ENCODE measurements at places on chromosomes 3 and 15.

DNA sequence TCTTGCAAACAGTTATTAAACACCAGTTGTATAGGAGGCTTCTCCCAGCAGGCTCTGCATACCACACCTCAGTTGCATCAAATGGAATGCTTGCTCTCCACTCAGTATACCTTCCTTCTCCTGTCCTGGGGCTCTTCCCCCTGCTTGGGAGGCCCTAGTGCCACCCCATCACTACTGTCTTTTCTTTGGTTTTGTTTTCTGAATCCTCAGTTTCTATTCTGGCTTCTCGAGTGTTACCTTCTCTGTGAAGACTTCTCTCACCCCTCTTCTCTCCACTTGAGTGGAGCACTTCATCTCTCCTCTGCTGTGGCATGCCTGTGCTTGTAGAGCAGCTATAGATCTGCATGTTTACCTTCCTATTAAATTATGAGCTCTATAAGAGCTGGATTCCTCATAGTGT lies 75.7 kb upstream of the TPRG1 start:
- no peak for DNase-seq

GRCh38 chr3:8593021-8593827 lies 51.4 kb downstream of the SSUH2 start:
- DNase-seq = no peak

GRCh38 chr3:169993761-169994160 lies 27.2 kb downstream of the SEC62 start:
- no peak for DNase-seq

- no peak for DNase-seq
These were observed 23.5 kb upstream of the CA12 start for GRCh38 chr15:63405159-63405558.
